ENCODE measurements at places on chromosomes 1 and 21.
A peak's percentile ranks its signal among the peaks of the same experiment; 100 is the strongest.

- DNase-seq, result peak; percentile 24
These were observed 21.1 kb downstream of the CACNA1E start for GRCh38 chr1:181504399-181504842.

- DNase-seq, result no peak
These were observed 200.9 kb downstream of the PLPP3 start for GRCh38 chr1:56378341-56379070.

DNA sequence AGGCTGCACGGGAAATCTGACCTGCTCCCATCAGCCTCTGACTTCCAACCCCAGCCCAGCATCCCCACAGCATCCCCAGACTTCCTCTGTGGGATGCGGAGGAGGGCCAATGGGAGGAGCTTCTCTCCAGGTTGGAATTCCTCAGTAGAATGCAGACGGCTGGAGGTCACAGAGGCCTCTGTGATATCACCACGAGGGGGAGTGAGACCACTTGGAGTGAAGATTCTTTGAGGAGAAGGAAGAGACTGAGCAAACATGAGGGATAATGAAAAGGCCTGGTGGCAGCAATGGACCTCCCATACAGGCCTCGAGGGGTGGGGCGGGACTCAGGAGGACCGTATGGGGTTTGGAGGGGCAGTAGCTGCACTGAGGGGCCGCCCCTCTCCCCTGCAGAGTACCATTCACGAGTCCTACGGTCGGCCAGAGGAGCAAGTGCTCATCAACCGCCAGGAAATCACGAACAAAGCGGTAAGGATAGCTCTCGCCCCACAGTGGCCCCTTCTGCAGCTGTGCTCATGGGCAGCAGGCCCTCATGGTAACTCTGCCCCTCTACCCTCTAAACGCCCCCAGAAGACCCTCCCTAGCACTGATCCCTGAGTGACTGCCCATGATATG lies at the start of gene CATSPER4:
CATSPER4 (plus strand) TSS at position 230 of the 615 bp plus-strand sequence; CDS start at position 256, 26 bp downstream.
- DNase-seq, result peak; percentile 45

DNA sequence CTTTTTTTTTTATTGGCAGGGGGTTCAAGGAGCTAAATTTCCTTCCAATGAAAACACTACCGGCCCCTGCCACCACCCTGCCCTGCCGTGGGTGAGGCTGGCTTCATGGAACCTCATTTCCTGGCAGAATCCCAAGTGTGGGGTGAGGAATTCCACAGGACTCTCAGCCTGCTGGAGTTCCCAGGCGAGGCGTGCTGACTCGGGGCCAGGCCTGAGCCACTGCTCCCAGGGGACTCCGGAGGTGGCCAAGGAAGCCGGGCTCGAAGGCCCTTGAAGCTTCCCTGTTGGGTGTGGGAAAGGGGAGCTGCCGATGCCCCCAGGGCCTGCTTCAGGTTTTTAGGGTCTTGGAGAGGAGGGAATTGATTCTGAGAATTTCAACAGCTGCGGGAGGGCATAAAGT lies 95.3 kb upstream of the ACTRT2 start:
- no peak for DNase-seq

- DNase-seq, result no peak
These were observed 26.3 kb upstream of the BCAR3 start for GRCh38 chr1:93707956-93708355.

GRCh38 chr1:242017580-242018233 lies 18.8 kb upstream of the MAP1LC3C start:
- peak; percentile 49 for DNase-seq

DNA sequence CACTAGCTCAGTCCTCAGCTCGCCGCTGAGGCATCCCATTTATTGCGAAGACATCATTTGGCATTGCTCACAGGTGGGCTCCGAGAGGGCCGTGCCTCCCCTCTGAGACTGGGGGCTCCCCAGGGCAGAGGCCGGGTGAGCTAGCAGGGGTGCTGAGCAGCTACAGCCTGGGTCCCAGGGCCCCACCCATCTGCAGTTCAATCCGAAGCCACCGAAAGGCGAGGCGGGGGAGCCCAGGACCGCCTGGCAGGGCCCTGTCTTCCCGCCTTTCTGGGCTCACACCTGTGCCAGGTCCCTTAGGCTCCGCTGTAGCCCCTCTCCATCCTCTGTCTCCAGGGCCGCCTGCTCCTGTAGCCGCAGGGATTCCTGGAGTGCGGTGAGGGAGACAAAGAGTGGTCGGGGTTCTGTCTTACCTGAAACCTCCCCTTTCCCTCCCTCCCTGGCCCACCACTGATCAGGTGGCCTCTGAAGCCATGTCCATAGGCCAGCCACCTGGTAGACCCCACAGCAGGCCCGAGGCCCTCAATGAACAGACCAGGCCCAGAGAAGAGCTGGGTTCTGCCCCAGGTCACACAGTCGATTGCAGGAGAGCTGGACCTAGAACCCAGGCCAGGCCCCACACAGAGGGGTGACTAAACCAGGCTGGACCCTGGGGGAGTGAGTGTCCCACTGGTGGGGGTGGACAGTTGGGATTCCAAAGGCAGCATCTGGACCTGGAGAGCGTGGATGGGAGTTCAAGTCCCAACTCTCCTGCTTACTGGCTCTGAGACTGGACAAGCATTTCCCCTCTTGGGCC lies 18.1 kb upstream of the NBPF1 start:
- DNase-seq, result no peak

GRCh38 chr1:44314452-44314851 lies 40.6 kb downstream of the ERI3 start:
- no peak for DNase-seq

- DNase-seq, result no peak
These were observed 39.3 kb downstream of the PDE9A start for GRCh38 chr21:42692688-42693087.

GRCh38 chr1:113998361-113998760 lies 19.1 kb downstream of the OLFML3 start:
- peak; percentile 73 for DNase-seq

- no peak for DNase-seq
These were observed 21.6 kb upstream of the ZNF678 start for GRCh38 chr1:227541796-227542152.

DNA sequence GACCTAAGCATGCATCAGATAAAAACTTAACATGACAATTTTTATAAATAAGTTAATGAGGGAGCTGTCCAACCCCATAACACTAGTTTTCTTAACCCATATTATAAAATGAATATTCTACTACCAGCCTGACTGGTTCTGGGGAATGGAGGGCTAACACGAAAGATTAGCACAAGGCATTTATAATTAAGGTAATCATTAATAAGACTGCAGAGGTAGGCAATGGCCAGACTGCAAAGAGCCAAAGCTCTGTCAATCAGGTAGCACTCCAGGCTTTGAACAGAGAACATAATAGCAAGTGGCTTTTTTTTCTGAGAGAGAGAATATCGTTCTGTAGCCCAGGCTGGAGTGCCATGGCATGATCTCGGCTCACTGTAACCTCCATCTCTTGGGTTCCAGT lies 20.6 kb upstream of the TMEM35B start:
- DNase-seq, result no peak

DNA sequence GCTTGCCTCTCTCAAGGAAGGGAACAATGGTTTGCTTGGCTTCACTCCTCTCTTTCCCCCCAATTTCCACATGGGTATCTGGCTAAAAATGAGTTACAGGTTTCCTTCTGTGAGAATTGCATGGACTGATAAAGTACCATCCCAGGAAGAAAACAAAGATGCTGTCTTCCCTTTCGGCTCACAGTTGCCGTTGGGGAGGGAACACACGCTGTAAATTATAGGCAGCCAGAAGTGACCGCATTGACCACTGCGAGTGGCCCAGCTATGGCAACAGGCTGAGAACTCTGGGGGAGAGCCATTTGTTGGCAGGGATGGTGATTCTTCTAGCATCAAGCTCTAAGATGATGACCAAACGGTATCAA lies 2.9 kb downstream of the RUNX1 start:
- DNase-seq, result no peak

DNA sequence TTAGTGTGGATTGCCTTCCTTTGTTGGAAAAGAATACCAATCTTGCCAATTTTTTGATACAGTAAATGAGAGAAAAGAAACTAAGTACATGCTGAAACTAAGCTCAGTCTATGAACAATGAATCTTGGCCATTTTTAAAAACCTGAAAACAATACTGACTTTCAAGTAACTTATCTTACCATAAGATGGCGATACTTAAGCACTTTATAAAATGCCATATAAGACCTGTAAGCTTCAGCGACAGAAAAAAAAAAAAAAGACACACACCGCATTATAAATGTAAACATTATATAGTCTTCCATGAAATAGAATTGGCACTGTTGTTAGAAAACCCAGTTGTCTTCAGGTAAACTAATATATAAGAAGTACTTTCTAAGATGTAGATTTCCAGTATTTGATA lies 3.0 kb downstream of the OLFM3 start:
- DNase-seq, result no peak

GRCh38 chr1:85332575-85332974 lies 56.1 kb upstream of the BCL10 start:
- no peak for DNase-seq

- DNase-seq, result no peak
These were observed 21.0 kb downstream of the HMGN2 start for GRCh38 chr1:26493267-26493666.

DNA sequence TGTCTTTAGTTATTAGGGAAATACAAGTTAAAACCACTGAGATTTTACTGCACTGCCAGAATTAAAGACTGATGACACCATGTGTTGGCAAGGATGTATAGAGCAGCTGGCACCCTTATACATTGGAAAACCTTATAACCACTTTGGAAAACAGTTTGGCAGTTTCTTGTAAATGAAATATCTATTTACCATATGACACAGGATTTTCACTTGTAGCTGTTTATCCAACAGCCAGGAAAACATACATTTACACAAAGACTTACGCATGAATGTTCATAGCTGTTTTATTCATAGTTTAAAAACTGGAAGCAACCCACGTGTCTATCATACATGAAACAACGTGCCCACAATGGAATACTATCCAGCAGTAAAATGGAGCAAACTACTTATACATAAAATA lies 45.3 kb downstream of the PRRC2C start:
- DNase-seq, result no peak

- DNase-seq, result no peak
These were observed 19.9 kb downstream of the RPL5 start for GRCh38 chr1:92851729-92852128.

DNA sequence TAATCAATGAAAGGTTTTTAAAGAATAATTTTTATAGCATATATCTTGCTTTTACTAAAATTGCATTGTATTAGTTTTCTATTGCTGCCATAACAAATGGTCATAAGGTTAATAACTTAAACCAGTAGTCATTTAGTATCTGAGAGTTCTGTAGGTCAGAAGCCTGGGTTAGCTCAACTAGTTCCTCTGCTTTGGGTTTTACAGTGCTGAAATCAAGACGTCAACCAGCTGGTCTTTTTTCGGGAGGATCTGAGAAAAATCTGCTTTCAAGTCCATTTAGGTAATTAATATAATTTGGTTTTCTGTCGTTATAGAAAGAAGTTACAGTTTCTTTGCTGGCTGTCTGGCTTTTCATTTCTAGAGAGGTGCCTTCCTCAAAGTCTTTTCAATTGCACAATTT lies 577.7 kb downstream of the MRPL39 start:
- no peak for DNase-seq

DNA sequence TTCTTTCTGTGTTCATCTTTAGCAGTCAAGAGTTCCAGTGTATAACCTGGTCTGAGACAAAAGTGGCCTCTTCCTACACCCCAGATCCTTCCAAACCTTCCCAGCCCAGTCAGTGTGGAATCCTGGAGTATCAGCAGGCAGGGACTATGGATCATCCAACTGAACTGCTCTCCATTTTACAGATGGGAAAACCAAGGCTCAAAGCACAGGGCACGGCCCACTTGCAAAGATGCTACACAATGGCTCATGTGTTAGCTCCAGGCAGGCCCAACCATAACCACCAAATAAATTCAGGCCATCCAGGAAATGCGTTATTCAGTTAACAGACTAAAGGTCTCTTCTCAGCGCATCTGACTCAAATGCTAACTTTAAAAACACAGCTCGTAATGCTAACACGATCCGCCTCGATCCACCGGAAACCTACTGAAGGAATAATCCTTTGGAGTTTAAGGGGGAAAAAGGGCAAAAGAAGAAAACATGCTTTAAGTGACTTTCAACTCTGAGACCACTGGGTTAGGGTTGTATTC lies 7.1 kb downstream of the GLIS1 start:
- peak; percentile 64 for DNase-seq

- DNase-seq, result no peak
These were observed 25.0 kb upstream of the CD1D start for GRCh38 chr1:158155673-158156072.

- no peak for DNase-seq
These were observed 39.2 kb downstream of the CD2 start for GRCh38 chr1:116793357-116793935.

GRCh38 chr1:227092069-227092468 lies 152.0 kb downstream of the COQ8A start:
- peak; percentile 18 for DNase-seq

DNA sequence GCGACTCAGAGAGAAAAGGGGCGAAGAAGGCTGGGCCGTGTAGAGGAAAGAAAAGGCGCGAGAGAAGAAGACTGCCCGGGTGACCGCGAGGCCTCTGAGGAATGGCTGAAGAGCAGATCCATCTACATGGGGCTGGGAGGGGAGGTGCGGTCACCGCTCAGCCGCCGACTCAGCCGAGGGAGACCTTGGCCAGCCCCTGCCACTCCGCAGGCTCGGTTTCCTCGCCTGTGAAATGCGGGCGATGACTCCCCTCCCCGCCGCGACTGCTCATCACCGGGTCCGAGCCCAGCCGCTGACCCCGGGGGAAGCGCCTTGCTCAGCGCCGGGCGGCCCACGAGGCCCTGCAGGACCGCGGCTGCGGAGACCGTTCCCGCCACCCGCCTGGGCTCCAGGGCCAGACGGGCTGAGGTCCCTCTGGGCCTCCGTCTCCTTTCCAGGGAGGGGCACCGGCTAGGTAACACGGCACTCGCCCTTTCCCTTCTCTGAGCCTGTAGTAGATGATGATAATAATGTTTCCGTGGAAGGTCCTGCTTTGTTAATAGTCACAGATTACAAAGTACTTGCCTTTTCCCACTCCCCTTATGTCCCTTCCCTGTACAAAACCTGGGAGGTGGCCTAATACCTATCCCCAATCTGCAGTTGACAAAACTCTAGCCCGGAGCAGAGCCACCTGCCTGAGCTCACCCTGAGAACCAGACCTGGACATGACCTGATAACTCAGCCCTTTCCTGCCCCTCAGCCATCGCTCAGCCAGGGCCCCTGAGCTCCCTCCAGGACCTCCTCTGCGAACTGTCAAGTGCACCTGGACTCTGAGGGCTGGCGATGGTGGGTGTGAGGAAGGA lies 1.6 kb upstream of the BSND start:
- DNase-seq, result no peak

DNA sequence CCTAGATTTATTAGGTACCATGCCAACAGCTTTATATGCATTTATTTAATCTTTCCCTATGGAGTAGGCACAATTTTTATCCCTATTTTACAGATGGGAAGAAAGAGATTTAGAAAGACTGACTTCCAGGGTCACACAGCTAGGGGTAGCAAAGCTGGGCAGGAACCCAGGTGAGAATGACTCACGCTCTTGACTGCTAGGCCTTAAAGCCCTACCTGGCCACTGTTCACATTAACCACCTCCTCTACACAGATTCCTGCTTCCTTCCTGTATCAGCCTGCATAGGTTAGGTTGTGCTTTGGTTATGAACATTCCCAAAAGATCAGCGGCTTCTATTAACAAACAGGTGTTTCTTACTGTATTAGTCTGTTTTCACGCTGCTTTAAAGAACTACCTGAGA lies 53.2 kb downstream of the DNAJC6 start:
- no peak for DNase-seq

GRCh38 chr1:223540485-223541106 lies 124.9 kb downstream of the CAPN8 start:
- DNase-seq, result no peak

GRCh38 chr1:187619175-187619574 lies 790.4 kb downstream of the PLA2G4A start:
- no peak for DNase-seq

- DNase-seq, result no peak
These were observed 42.8 kb upstream of the CASZ1 start for GRCh38 chr1:10839188-10839770.

Data from fibroblast of skin of right biceps (primary cell).